Astrocyte (in vitro differentiated cells and primary cell): ENCODE measurements at places on chromosomes 2 and 18.

- DNase-seq = peak; percentile 100
These were observed 23.4 kb upstream of the CHRNA1 start for GRCh38 chr2:174787487-174788205.

DNA sequence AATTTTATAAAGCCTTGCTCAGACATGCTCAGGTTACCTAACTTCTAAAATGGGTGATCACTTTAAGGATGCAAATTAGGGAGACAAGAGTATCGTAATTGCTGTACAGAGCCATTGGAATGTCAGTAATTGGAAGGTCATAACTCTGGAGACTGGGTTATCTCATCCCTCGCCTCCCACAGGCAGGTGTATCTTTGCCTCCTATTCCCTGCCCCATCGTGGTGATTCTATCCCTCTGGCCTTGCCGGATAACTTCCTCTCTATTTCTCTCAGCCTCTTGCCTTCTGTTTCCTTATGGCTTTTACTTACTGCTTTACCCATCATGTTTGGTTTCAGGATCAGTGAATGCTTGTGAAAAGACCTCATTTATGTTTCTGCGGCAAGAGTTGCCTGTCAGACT is 2.5 kb downstream of the PDK1 start:
- DNase-seq = no peak

- no peak for DNase-seq
These were observed 392.1 kb downstream of the CDH19 start for GRCh38 chr18:66211749-66212148.

DNA sequence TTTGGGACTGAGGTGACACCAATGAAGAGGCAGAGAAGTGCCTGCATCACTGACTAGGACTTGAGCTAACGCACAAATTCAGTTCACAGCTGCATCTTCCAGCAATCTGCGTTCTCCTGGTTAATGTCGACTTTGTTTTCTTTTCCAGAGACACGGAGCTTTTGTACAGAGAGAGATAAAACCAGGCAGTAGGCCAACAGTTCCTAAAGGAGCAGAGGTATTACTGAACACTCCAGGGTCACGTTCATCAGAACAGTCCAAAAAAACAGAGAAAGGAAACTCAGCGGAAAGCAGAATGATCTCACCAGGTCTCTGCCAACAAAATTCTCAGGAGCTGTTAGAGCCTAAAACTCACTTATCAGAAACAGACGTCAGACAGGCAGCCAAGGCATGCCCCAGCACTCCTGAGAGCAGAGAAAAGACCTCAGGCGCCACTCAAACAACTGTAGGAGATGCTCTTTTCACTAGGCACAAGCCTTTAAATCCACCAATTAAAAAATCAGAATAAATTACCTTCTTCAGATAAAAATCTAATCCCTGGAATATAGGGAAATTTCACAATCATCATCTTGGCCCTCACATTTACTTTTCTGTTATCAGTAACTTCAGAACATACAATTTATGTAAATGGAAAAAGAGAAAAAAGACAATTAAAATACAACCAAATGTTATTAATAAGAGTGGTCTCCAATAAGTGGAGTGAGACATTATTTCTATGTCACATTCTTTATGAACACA is 95.9 kb upstream of the SPTBN1 start:
- peak; percentile 77 for DNase-seq

DNA sequence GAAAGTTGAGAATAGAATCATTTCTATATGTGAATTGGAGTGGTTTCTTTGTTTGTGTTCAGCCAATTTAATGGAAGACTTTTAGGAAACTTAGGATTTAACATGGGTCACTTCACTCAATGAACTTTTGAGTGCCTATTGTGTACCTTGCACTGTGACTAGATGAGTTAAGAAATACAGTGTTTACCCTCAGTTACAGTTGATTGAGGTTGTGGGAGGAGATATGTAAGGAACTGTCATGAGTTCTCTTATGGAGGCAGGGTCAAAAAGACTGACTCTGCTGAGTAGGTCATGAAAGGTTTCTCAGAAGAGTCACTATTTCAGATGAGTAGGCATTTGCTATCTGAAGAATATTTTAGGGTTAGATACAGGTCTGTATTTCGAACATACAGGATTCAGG is 98.6 kb downstream of the RAB3GAP1 start:
- no peak for DNase-seq

DNA sequence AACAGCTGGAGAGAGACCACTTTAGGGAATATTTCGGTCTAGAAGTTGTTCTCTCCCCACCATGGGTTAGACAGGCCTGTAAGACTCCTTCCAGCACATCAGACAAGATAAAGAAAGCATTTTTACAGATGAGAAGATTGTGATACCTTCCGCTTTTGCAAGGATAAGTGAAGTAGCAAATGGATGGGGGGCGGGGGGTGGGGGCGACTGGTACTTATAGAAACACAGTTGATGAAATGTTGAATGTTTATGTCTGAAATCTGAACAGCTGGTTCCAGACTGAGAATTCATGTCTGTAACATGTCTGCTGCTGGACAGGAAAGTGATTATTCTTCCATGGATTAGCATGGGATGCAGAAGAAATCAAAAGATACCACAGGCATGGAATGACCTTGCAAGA is 90.5 kb upstream of the FN1 start:
- no peak for DNase-seq

- no peak for DNase-seq
These were observed 246.1 kb downstream of the RPRM start for GRCh38 chr2:153232464-153232863.
